Inflammatory macrophage (primary cell): ENCODE measurements at places on chromosomes 7 and 10.
A peak's percentile ranks its signal among the peaks of the same experiment; 100 is the strongest.

GRCh38 chr7:112331492-112331891 lies 118.8 kb upstream of the IFRD1 start:
- no peak for DNase-seq

DNA sequence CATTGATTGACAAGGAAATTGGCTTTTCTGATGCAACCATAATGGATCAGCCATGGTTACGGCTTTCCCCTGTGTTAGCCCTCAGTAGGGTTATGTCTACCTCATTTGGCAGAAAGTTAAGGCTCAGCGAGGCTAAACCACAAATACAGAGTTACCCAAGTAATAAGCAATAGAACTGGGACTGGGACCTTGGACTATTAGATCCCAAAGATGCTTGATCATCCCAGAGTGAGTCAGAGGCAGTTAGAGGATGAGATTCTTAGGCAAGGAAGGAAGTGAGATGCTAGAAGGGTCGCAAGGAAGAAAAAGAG lies 401.4 kb downstream of the TNS3 start:
- DNase-seq = no peak

DNA sequence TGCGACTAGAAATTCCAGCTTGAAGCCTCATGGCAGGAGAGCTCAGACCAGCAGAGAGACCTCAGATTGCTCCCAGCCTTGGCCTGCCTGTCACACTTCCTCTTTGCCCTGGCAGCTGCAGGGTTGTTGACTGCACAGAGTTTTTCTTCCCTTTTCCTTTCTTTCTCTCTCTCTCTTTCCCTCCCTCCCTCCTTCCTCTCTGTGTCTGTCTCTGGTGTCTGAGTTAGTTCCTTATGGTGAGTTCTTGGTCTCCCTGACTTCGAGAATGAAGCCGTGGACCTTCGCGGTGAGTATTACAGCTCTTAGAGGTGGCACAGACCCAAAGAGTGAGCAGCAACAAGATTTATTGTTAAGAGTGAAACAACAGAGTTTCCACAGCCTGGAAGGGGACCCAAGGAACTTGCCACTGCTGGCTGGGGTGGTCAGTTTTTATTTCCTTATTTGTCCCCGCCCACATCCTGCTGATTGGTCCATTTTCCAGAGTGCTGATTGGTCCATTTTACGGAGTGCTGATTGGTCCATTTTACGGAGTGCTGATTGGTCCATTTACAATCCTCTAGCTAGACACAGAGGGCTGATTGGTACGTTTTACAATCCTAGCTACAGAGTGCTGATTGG lies 266.3 kb downstream of the RPS24 start:
- peak; percentile 84 for DNase-seq

DNA sequence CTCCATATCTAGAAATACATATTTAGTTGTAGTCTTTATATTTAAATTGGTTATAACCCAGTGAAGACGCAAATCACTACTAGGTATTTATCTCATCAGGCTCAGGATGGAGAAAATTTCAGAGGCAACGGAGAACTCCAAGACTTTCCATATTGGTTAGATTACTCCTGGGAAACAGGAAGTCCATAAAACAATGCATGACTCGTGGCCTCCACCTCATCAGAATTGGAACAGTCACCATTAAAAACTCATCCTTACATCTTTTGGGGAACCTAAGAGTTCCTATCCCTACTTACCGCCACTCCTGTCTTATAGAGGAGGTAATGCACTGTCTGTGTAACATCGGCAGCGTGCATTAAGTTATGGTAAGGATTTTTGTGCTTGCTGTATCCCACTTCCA lies 177.6 kb downstream of the PPP1R17 start:
- DNase-seq = no peak

DNA sequence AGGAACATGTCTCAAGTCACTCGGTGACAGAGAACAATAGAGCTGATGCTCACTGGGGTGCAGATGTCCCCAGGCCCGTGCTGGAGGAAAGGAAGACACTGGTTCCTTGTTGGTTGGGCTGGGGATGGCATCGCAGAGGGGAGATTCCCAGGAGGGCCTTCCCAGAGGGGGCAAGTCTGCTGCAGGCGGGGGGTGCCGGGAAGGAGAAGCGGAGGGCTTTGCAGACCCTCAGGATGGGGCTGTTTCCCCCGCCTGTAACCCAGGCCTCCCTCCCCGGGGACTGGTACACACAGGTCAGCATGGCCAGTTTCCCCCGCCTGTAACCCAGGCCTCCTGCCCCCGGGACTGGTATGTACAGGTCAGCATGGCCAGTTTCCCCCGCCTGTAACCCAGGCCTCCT lies 283.8 kb downstream of the DNAJB6 start:
- DNase-seq = no peak

- no peak for DNase-seq
Observed at GRCh38 chr10:69382382-69383117, 34.2 kb downstream of the TACR2 start.

DNA sequence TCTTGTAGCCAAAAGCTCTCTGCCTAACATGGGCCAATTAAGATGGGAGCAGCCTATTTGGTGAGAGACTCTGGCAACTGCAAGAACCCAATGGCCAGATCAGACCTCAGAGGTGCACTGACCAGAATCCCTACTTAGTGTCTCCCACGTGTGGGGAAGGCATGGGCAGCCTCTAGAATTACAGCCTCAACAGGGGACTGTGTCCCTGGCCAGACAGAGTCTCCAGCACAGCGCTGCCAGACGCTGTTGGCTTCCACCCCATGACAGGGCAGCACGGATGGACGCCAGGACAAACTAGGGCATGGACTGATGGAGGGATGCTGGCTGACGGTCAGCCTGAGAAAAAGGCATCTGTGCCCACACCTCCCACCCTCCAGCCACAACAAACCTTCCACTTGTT lies 729.3 kb upstream of the AUTS2 start:
- DNase-seq = no peak

GRCh38 chr7:154860621-154861375 lies 142.1 kb downstream of the PAXIP1 start:
- no peak for DNase-seq

DNA sequence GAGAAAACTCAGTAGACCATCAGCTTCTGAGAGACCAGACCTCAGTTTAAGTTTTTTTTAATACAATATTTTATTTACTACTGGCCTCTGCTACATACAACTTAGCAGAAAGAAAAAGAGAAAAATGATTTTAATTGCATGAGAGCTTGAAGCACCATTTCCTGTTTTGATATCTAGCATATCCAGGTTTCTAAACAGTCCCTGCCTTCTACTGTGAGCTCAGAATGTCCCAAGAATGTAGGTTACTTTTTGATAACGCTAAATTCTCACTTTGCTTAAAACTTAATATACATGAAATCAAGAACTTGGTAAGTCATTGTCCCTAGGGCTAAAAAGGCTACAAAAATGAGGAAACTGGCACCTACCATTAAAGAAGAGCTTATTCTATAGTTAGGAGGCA lies 7.0 kb downstream of the TMEM243 start:
- DNase-seq = peak; percentile 23

- no peak for DNase-seq
Observed at GRCh38 chr7:129785685-129786514, 166.9 kb downstream of the UBE2H start.

- no peak for DNase-seq
Observed at GRCh38 chr7:19104811-19105210, 12.6 kb downstream of the TWIST1 start.

DNA sequence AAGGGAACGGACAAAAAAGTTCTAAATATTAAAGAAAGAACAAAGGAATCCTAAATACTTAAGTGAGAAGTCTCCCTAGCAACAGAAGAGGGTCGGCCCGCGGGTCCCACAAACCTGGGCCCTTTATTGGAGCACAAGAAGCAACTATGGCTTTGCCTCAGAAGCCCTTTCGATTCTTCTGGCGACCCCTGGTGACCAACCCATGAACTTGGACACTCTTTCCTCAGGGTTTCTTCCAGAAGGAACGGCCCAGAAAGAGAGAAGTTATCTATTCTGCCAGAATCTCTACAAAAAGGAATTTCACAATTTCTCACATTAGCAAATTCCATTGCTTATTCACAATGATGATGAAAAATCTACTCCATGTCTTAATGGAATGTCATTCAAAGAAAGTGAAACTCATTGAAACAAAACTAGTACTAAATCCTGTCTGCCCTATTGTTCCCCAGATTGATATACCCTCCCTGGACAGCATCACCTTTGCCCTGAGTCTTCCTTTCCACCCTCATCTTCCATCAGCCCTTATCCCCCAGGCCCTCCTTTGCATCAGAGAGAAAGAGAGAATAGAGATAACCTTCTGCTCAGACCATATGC lies 43.7 kb downstream of the CPVL start:
- DNase-seq = peak; percentile 96

GRCh38 chr10:125024497-125025234 lies 82.7 kb downstream of the ZRANB1 start:
- DNase-seq = no peak

DNA sequence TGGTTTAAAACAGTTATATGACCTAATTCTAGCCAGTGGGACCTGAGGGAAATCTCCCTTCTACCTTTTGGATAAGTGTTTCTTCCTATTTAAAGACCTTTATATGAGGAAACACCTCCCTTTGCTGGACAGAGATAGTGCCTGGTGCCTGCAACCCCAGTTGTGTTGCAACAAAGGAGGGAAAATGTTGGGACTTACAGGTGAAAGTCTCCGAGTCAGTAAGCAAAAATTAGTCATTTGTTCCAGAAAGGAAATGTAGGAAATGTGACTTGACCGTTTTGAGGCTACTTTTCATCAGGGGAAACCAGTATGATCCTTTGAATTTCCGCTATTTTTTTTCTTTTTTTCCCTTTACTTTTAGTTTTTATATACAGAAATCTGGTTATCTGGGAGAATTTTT lies 165.5 kb downstream of the DKK1 start:
- DNase-seq = no peak

DNA sequence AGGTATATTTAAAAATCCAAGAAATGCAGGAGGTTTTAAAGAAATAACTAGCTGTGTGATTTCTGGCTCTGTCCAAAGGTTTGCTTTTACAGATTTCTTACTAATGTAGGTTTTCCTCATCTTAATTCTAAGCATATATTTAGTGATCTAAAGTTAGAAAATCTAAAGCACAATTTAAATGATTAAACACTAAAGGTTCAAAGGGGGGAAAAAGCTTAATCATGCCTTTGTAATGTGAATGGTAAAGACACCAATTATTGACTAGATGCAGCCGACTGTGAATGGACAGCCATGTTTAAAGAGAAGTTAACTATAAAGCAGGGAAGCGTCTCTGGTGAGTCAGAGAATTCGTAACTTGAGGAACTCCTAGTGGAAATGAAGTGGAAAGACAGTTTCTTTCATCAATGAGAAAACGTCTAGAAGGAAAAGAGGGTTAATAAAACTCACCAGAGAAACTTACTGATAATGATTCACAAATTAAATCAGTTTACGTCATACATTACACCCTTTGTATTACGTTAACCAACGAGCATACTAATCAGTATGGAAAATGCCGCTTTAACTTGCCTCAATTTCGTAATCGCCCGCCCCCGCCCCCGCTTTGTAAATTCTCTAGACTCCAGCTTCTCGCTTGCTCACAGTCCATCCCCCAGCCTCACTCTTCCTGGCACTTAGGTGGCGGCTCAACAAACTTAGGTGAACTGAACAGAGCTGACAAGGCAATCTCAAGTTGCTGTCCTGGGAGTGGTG lies 1.1 kb upstream of the HBP1 start:
- DNase-seq = peak; percentile 82

DNA sequence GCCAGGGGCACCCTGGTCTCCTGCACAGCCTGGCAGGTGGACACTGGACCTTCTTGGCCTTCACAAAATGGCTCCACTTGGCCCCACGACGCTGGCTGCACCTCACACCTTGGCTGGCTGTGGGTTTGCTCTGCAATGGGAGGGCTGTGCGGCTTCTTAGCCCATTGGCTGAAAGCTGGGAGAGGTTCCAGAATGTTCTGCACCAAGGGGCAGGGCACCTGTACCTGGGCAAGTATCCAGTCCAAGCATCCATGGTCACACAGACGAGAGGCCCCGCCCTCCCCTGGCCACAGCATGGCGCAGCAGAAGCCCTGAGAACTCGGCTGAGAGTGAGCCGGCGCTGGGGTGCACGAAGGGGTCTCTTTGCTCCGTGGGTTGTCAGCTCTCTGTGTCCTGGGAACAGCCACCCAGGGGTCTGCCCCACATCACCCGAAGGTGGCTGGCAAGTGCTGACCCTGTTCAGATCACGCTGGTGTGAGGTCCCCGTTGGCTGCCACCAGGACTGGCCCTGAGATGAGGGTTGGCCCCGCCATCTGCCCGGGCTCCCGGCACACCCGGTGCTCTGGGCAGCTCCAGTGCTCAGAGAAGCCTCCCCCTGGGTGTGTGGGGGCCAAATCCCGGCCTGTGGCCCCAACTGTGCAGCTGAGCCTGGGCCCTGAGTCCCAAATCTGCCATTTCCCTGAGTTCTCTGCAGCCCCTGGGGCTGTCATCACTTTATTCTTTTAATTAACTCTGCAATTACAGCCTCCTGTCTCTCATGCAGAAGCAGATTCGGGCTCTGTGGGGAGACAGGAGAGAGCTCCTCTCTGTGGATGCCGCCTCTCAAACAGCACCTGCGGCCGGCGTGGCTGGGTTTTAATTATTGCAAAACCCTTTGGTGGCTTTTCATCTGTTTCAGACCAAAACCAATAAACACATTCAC lies 19.4 kb upstream of the ADGRA1 start:
- DNase-seq = no peak

- DNase-seq = peak; percentile 66
Observed at GRCh38 chr10:48614481-48615390, 9.9 kb upstream of the ARHGAP22 start.

DNA sequence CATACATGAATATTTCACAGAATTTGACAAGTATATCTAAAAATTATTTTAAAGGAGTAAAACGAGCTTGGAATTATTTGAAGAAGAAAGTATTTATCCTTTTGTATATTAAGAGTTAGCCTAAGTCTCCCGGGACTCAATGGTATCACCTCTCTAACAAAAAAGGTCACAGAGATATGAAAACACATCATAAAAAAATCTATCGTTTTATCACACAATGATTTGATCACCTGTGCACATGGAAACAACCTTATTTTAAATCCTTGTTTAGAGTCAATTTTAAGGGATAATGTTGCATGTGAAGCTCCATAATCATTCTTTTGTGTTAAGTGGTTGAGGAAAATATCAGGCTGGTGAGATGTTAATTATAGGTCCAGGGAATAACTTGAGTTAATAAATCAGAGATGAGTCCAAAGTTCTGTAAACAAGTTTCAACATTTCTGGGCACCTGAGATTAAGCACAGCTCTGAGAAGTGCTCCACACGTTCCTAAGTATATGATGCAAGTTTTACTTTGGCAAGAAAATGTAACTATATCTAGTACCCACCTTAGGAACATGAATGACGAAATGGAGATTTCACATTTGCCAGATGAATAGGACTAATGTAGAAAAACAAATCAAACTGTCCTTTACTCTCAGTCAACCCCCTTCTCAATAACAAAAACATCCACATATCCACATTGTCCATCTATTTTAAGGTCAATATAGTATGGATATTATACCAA lies 148.5 kb upstream of the AKR1E2 start:
- no peak for DNase-seq
